ENCODE measurements at places on chromosomes 1 and 21.

DNA sequence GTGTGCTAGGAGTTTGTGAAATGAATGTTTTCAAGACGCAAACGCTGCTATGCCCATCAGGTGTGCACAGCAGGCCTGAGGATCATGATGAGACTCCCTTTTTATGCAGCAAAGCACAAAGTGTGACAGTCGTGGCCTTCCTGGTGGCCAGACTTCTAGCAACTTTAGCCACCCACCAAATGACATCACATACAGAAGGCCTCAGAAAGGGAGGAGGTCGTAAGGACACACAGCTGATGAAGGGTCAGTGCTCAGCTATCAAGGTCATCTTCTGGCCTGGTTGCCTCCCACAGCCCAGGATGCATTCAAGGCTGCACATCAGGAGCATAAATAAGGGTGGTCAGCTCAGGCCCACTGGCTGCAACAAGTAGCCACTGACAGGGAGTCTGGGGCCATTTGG is 36.6 kb downstream of the BMP8A start:
- DNase-seq = no peak

DNA sequence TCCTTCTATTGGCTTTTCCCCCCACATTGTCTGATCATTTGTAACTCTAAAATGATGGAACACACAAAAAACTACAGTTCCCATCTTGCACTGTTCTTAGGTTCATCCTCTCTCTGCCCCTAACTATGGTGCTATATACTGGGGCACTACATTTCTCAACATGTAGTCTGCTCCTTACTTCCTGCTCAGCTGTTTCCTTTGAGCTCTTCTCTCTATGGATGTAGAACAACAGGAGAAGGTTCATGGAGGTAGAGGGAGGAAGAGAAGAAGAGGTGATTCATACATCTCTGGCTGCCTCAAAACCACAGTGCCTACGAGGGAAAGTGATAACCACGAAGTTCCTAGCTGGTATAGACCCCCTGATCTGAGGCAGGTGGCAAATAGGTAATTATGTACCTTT is 7.0 kb upstream of the C1orf146 start:
- no peak for DNase-seq

DNA sequence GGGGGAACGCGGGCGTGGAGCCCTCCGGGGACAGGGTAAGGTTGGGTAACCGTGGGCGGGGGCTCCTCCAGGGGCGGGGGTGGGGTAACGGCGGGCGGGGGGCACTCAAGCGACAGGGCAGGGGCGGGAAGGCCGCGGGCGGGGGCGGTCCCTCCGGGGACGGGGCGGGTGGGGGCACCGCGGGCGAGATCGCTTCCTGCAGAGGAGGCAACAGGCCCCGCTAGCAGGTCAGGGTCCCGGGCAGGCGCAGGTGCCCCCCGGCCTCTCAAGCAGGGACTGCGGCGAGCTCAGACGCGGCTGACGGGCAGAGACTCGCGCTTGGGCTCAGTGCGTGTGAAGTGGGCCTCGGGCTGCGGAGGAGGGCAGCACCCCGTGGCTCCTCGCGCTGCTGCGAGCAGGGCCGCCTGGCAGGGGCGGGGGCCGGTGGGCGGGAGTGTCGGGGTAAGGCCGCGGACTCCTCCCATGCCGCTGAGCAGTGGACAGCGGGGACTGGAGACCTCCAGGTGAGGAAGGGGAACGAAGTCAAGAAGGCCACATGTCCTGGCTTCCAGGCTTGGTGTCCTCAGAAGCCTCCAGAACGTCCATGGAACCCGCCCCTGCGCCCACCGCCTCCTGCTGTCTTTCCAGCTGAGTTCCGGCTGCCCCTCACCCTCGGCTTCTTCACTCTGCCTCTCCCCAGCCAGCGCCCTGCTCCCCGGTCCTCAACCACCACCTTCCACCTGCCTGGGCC is 627 bp upstream of the GNB1 start:
- DNase-seq = peak; percentile 52

- peak; percentile 90 for DNase-seq
Measured at GRCh38 chr1:44265656-44266358, 52.5 kb downstream of the DMAP1 start.

- no peak for DNase-seq
Measured at GRCh38 chr1:98706173-98706843, 44.8 kb downstream of the SNX7 start.

DNA sequence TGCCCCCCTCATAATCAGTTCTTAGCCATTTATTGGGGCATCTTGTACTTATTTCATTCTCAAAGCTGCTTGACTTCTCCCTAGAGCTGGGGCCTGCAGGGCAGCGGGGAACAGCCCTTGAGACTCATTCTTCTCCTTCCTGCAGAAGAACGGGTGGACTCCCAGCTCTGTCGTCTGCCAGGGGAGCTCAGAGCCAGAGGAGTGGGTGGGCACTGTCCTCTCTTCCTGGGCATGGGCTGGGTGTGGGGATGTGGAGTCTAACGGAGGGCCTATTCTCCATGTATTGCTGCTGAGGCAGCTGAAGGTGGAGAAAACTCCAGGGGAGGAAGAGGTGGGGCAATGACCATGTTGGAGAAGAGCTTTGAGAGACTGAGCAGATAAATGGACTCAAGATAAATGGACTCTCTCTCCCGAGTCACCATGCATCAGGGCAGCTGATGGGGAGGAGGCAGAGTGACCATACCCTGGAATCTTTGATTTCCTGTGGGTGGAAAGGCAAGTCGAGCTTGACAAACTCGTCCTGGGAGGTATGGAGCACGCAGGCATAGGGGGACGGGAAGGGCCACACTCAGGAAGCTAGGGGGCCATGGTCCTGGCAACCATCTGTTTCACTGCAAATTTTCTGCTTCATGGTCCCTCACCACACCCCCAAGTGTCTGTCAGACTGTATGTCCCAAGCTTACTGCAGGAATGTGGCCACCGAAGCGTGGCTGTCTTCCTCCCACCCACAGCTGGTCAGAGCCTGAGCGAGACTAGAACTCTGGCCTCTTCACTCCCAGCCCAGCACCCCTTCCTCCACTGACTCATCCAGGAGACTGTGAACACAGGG is 56.9 kb upstream of the ATP2B4 start:
- no peak for DNase-seq

GRCh38 chr1:19073311-19074186 is 117.1 kb upstream of the IFFO2 start:
- DNase-seq = no peak

DNA sequence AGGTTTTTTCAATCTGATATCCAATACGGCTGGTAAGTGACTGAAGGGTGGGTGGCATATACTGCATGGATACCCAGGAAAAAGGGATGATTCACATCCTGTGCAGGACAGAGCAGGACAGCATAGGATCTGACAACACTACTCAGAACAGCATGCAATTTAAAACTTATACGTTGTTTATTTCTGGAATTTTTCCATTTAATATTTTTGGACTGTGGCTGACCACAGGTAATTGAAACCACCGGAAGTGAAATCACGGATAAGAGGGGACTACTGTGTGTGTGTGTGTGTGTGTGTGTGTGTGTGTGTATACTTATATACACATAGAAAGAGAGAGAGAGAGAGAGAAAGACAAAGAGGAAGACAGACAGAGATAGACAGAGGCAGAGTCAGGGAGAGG is 23.0 kb downstream of the ERICH3 start:
- no peak for DNase-seq

DNA sequence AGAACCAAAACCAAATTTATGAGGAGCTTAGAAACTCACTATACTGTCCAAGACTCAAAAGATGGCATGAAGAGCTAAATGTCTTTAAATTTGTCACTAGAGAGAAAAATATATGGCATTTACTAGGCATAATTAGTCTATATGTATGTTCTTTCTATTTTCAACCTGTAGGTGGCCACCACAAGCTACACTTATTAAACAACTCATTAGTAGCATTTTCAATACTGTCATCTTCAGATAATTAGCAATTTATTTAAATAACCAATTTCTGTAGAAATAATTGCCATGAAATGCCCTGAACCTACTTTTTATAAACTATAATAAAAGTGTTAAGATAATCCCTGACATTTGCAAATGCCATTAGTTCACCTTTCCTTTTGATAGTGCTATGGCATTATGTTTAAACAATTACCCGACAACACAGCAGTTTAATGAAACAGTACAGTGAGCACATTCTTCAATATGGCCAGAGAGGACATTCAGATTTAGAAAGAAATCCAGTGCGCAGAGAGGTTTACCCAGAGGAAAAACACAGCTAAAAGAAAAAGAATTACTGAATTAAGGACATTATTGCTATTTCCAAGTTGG is 522.5 kb downstream of the PTBP2 start:
- peak; percentile 10 for DNase-seq

DNA sequence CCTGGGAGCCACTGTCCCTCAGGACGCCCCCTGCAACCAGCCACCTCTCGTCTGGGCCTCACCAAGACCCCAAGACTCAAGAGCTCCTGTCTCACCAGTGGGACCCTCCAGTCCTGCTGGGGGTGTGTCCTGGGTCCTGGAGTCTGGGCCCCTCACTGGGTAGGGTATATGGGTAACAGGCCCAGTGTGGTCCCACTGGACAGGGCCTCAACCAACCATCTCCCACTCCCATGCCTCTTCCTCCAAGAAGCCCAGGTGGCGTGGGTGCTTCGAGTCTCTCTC is 725 bp upstream of the VWA1 start:
- no peak for DNase-seq

DNA sequence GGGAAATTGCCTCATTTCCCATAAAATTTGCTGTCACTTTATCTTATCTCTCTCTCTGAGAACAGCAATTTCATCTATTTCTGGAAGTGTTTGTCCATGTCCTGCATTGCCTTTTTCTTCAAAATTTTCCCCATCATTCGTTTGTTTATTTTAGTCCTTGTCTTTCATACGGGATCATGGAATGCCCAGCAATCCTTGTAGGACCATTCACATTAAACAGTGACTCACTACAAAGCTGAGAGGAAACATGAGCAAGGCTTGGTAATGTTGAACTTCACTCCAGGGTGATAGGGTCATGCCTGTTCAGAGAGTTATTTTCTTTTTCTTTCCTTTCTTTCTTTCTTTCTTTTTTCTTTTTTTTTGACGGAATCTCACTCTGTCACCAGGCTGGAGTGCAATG is 32.2 kb upstream of the HNRNPU start:
- no peak for DNase-seq

GRCh38 chr1:110152133-110152785 is 2.0 kb downstream of the SLC6A17 start:
- no peak for DNase-seq

DNA sequence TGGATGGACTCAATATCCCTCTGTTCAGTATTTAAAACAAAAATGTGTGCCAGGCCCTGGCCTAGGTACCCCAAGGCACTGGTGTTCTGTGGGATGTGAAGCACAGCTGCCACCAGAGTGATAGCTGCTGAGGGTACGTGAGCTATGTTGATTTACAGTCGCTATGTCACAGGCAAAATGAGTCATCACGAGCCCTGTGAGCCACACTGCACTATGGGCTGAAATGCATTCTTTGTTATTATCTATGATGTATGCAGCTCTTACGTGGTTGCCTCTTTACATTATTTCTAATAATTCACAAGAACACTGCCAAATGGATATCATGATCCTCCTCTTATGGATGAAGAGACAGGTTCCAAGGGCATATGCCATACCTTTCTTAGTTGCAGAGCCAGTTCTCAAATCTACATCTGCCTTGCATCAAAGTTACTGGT is 2.1 kb downstream of the TEX38 start:
- no peak for DNase-seq

GRCh38 chr1:235327559-235328270 is at the start of gene ARID4B:
Gene ARID4B, minus strand, starts transcription at chr1:235328179. Its CDS starts 1,260 bp downstream, at chr1:235326919.
- peak; percentile 44 for DNase-seq

DNA sequence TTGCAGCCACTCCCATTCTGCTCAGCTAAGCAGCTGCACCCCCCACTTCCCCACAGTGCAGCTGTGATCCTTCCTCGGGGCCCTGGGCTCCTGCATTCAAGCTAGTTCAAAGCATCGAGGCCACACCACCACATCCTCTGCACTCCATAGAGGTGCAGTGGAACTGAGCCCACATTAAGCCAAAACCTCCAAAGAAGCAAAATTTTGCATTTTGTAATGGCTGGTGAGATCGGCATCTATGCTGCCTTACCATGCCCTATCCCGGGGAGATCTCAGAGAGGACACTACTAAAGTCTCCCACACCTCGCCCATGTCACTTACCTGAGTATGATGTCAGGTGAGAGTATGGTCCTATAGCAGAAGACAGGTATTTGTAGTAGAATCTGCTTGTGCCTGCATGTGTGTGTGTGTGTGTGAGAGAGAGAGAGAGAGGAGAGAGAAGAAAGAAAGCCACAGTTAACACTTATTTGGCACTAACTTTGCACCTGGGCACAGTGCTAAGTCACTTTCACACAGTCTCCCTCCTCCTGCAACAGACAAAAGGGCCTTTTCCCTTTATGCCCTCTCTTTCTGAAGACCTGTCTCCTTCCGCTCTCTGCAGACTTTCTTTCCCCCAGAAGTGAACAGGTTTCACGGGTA is 89.8 kb downstream of the KIF14 start:
- no peak for DNase-seq

GRCh38 chr1:85284202-85284601 is 7.8 kb upstream of the BCL10 start:
- no peak for DNase-seq

DNA sequence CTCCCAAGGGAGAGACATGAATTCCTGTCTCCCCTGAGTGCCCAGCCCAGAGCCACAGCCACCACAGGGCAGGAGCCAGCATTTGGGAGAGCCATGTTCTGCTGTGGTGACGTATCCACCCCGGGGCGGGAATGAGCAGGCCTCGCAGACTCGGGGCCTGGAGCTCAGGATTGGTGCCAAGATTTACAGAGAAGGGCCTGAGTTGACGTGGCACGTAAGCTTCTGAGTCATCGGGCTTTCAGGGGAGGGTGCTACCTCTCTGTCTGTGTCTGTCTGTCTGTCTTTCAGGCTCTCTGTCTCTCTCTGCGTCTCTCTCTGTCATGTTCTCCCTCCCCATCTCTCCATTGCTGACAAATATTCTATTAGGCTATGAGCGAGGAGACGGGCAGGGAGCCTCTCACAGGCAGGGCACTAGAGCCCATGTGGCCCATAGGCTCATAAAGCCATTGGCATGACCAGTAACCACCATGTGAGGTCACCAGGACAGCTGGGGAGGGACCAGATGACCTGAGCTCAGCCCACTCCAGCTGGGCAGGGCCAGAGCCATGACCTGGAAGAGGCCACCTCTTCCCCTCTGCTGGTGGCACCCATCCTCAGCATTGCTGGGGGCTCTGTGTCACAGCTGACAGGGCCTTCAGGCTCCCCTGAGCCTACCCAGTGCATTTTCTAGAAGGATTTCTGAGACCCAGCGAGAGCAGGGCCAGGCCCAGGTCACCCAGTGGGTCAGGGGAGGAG is 300.0 kb upstream of the VAMP3 start:
- DNase-seq = no peak

GRCh38 chr1:240287722-240288121 is 196.0 kb downstream of the FMN2 start:
- DNase-seq = no peak

GRCh38 chr1:244011786-244012185 is 39.3 kb upstream of the ZBTB18 start:
- DNase-seq = no peak
